Activated naive CD4-positive, alpha-beta T cell treated with anti-CD3 and anti-CD28 coated beads for 36 hours (primary cell): ENCODE measurements at places on chromosomes 7 and 10. TPM values are rescaled to one million over a fixed set of nuclear protein-coding genes. Genes with fewer than 3 reads are reported as not detected.

The ABCF2 gene
- total RNA-seq = 33.9 TPM

The TMEM176A gene
- not detected for total RNA-seq

GRCh38 chr7:140212100-140212881, 35.5 kb upstream of the KDM7A start:
- DNase-seq = peak; percentile 80

DNA sequence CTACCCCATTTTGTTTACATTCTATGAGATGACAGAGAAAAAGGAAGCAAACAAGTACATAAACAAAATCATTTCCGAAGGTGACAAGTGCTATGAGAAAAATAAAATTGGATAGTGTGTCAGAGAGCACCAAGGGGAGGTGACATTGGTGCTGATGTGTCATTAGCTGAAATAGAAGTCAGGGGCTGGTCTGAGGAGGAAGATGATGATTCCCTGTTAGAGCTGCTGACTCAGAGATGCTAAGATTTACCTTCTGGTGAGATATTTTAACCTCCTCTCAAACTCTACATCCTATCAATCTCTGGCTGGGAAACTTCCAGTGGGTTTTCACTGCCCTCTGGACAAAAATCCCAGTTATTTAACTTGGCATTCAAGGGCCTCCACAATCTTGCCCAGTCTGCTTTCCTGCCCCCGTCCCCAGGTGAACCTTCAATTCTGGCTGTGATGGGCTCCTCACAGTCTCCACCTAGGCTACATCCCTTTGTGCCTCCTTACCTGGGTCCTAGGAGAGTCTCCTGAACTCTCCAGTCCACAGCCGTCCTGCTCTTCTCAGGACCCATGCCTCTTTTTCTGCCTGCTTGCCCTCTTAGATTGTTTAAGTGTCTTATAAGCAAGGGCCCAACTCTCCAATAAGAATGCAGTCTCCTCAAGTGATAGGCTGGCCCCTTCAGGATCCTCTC, 26.6 kb downstream of the DUSP5 start:
- DNase-seq = no peak

The SP8 gene
- not detected for total RNA-seq

GRCh38 chr7:28135315-28135714, 45.3 kb downstream of the JAZF1 start:
- DNase-seq = no peak

DNA sequence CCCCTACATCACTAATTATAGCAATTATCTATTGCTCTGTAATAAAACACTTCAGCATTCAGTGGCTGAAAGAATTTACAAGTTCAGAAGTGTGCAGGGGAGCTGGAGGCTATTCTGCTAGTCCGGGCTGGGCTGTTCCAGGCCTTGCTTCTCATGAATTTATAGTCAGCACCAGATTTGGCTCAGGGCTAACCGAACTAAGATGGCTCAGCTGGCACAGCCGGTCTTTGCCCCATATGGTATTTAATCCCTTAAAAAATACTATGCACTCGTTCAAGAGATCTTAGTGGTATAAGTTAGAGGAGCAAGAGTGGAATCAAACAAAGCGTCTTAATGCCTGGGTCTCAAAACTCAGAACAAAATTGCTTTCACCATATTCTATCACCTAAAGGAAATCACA, 932.9 kb downstream of the XPNPEP1 start:
- DNase-seq = no peak

DNA sequence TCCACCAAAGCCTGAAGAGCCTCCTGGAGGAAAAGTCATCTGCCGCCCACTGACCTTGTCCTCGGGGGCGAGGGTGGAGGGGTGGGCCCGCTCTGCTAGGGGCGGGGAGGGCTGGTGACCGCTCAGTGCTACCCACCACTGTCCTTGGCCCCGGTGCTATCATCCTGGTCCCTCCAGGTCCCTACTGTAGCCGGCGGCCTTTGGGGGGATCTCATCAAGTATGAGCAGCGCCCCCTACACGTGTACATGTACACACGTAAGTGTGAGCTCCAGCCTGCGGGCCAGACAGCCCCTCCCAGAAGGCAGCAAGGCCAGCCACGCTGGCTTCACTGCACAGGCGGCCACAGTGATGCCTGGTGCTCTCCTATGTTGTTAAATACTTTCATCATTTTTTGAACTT, 19.6 kb downstream of the TTYH3 start:
- DNase-seq = no peak

The ZFAND2A gene
- total RNA-seq = 19.1 TPM

GRCh38 chr10:24603333-24603732, 120.4 kb downstream of the ARHGAP21 start:
- DNase-seq = peak; percentile 49

The MYOZ1 gene
- not detected for total RNA-seq

The SCIN gene
- total RNA-seq = 0.36 TPM

The CUBN gene
- total RNA-seq = 0.37 TPM

DNA sequence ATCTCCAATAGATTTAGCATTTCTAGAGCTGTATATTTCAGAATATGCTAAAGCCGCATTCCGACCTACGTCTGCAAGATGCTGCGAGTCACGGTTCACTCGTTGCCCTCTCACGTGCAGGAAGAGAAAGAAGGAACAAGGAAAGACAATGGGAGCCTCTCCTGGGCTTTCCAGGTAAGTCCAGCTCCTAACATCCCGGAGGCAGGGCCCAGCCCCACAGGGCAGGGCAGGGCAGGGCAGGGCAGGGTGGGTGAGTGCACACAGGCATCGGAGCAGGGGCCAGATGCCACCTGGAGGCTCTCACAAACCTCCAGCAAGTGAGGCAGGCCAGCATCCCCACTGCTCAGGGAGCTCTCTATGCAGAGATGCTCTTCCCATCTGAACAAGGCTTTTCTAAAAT, 50.8 kb downstream of the VOPP1 start:
- DNase-seq = no peak

DNA sequence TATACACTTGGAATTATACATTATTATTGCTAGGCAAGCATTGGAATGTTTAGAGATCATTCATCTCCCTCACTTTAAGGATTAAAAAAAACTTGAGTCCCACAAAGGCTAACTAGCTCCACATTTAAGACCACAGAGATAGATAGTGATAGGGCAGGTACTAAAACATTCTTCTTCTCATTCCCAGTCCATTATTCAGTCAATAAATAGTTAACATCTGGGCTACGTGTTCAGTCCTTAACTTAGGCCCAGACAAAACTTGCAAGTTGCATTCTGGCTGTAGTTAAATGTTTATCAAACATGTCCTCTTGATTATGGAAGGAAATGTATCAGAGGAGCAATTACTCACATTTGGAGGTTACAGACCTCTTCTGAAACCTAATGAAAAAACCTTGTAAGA, 2.4 kb downstream of the GNG11 start:
- DNase-seq = no peak

DNA sequence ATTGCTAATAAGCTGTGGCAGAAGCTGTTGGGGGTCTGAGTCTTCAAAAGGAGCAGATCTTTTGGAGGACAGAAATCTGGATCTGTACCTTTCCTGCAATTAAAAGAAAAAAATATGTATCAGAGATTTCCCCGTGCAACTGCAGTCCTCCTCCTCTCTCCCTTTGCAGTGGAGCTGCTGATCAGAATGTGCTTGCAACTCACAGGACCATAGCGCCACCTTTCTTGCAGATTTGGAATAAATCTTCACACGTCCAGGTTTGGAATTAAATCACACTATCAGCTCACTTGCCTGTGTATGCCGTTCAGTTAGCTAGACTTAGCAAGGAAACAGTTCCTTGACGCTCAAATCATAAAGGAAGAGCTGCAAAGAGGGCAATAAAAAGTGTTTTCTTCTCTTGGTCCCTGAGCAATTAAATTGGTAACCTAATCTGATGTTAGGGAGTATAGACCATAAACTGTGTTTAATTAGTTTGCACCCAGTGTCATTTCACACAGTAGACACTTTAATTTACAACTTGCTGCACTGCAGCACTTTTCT, 77.4 kb downstream of the PON1 start:
- DNase-seq = peak; percentile 49

DNA sequence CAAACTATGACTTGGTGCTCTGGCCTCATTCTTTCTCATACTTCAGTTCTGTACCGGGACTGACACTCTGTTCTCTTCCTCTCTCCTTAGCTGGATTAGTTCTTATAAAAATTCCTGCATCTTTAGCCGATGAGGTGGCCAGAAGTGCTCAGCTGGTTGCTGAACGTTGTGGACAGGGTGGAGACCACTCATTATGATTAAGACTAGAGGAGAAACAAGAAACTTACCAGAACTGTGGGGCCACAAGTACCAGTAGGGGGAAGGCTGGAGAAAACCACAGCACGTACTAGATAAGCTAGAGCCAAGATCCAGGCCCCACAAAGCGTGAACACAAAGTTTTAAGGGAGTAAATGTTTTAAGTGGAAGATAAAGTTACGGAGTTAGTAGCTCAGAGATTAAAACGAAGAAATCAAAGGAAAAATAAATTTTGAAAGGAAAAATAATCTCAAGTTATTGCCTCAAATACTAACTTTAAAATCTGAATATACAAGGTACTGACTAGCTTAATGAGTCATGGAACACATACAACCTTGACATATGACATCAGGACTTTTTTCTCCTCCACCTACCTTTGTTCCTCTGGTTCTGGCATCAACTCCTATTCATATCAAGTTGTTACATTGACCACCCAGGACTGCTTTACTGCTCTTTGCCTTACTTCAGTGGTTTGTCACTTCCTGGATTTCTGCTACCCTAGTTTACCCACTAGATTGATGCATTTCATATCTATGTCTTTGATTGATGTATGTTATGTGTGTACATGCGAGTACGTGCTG, 469.0 kb downstream of the TFEC start:
- no peak for DNase-seq

The NXPH1 gene
- not detected for total RNA-seq
